ENCODE measurements at places on chromosomes 1 and 21.

GRCh38 chr1:214344897-214345296 lies 63.9 kb downstream of the SMYD2 start:
- no peak for DNase-seq

GRCh38 chr1:82778612-82779011 lies 977.9 kb downstream of the ADGRL2 start:
- DNase-seq: no peak

DNA sequence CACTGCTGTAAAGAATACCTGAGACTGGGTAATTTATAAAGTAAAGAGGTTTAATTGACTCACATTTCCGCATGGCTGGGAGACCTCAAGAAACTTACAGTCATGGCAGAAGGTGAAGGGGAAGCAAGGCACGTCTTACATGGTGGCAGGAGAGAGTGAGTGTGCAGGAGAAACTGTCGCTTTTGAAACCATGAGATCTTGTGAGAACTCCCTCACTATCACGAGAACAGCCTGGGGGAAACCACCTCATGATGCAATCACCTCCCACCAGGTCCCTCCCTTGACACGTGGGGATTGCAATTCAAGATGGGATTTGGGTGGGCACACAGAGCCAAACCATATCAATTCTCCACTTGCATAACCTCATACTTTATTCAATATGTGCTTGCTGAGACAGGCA lies 76.6 kb downstream of the GIPC2 start:
- DNase-seq: no peak

DNA sequence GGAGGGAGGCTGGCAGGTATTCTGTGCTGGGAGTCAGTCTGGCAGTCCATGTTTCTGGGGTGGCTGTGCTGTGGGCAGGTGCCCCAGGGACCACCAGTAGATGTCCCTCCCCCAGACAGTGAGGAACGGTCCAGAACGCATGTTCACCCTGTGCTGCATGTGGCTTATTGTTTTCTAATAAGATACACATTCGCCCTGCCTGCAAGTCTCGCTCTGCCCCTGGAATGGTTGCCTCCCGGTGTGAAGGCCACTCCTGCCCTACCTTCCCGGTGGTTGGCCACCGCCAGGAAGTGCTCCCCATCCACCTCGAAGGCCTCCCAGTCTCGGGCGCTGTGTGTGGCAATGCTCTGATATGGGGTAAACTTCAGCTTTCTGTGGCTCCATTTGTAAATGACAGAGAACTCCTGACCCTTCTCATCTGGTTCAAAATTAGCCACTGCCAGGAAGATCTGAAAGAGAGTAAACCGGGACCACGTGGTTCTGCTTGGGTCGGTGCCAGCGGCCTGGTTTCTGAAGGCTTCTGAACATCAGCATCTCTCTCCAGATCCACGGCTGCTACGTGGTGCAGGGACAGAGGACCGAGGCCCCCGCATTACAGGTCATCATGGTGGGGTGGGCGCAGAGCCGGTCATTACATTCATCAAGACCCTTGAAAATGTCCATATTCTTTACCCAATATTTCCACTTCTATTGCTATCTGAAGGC lies 14.5 kb downstream of the KRTAP10-1 start:
- DNase-seq: no peak

- no peak for DNase-seq
Measured at GRCh38 chr1:211326140-211326527, 499 bp upstream of the TRAF5 start.

- DNase-seq: no peak
Measured at GRCh38 chr1:29497395-29498125, 261.2 kb downstream of the PTPRU start.

DNA sequence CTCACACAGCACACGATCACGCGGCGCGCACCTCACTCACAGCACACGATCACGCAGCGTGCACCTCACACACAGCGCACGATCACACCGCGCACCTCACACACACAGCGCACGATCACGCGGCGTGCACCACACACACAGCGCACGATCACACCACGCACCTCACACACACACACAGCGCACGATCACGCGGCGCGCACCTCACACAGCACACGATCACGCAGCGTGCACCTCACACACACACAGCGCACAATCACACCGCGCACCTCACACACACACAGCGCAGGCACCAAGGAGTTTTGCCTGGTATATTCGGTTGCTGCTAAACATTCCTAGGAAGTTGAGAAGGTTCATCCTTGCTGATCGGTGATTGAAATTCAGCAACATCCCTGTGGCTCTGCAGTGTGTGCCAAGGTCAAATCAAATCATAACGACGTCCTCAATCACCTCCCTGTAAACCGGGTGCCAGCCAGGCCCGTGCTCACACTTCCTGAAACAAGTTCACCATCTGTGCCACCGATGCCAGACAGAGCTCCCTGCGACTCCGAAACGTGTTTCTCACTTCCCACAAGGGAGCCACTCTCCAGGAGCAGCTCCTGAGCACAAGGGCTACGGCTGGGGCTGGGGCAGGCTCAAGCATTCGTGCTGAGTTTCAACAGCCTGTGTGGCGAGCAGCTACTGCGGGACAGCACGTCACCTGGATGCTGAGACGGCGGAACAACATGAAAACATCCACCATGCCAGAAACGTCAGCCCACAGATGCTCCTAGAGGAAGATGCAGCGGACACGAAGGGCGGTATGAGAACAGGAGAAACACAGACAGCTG lies 30.2 kb downstream of the WDR4 start:
- no peak for DNase-seq

- no peak for DNase-seq
Measured at GRCh38 chr21:35206141-35207125, 157.3 kb upstream of the RUNX1 start.

- no peak for DNase-seq
Measured at GRCh38 chr1:59404796-59405195, 107.9 kb downstream of the FGGY start.

GRCh38 chr1:98480271-98480670 lies 181.2 kb upstream of the SNX7 start:
- DNase-seq: no peak

DNA sequence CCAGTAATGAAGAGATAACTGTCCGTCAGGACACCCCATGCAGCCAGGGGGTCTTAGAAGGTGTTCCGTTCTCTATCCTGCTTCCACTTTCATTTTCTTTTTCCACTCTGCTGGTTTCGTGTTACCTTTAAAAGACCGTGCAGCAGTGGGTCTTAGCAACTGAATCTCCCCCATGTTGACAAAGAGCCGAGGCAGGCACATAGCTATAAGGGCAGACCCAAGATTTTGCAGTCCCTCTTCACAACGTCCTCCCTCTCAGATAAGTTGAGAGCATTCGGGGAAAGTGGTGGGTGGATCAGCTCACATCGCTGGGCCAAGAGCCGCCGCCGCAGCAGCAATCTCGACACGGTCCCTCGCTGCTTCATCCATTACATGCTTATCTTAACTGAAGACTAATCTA lies 355.5 kb downstream of the LMO4 start:
- no peak for DNase-seq

DNA sequence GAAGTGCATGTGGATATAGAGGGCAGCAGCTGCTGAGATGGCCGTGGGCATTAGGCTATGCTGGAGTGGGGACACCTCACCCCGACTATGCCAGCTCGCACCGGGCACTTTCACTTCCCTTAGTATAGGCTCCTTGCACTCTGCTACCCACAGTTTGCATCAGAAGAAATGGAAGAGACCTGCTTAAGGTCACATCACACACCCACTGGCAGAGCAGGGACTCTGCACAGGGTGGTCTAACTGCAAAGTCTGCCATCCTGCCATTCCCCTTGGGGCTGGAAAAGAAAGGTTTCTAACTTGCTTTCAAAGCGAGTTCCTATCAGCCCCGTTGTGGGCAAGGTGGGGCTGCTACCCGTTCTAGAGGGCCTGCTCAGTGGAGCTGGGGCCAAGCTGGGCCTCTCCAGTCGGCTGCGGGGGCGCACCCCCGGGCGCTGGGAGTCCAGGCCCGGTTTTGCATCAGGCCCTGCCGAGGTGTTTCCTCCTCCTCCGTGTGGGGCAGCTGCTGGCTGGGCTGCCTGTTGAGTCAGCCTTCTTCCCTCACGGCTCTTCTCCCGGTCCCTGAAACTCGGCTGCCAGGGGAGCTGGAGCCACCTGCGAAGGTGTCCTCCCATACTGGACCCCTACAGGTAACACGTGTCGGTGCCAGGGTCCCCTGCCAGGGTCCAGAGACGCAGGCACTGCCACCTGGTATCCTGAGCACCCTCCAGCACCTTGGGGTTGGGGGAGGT lies at the start of gene SYTL1:
Gene SYTL1, plus strand, starts transcription at position 498 of the 728 bp plus-strand sequence. CDS start 3,313 bp downstream, outside the sequence.
- no peak for DNase-seq

- no peak for DNase-seq
Measured at GRCh38 chr1:198936371-198937083, 297.7 kb downstream of the PTPRC start.

DNA sequence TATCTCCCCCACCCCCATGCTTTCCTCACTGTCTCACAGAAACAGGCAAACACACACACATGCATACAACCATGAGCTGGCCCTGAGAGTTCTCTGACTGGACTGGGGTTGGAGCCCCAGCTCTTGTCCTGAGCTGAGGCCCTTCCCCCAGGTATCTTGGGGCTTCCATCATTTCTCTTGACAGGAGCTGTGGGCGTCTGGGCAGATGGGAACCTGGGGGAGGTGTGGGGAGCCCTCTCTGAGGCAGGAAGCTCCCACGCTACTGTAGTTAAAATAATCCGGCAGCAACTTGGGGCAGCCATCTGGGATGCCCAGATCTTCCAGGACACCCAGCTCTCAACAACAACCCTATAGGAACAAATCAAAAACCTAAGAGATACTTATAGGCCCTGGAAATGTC lies 2.7 kb upstream of the KIF21B start:
- no peak for DNase-seq

DNA sequence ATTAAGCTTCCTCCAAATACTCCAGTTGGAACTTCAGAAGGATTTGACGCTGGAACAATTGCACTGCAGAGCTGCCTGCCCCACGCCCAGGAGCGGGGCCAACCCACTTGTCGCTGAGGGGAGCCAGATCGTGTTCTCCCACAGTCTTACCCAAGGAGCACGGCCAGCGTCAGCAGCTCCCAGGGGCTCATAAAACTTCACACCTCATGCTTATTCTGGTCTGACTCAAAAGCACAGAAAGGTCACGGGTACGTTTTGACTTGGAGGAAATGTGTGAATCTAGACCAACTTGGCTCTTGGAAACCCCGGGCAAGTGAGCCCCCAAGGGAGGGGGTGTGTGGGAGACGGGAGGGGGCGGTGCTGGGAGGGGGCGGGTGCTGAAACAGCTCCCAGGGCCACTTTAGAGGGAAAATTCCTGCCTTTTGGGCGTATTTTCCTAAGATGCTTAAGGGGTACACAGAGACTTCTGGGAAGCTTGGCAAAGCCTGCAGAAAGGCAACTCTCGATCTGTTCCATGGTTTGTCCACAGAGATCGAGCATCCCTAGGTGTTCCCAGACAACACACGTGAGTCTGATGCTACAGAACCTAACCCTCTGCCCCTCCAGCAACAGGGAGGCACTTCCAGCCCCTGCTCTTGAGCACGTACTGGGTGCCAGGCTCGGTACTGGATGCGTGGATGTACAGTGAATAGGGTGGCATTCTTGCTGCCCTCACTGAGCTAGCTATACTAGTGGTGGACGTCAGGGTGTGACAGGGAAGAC lies 98.9 kb downstream of the DHRS3 start:
- DNase-seq: no peak

GRCh38 chr1:170704256-170704655 lies 40.3 kb downstream of the PRRX1 start:
- DNase-seq: no peak

DNA sequence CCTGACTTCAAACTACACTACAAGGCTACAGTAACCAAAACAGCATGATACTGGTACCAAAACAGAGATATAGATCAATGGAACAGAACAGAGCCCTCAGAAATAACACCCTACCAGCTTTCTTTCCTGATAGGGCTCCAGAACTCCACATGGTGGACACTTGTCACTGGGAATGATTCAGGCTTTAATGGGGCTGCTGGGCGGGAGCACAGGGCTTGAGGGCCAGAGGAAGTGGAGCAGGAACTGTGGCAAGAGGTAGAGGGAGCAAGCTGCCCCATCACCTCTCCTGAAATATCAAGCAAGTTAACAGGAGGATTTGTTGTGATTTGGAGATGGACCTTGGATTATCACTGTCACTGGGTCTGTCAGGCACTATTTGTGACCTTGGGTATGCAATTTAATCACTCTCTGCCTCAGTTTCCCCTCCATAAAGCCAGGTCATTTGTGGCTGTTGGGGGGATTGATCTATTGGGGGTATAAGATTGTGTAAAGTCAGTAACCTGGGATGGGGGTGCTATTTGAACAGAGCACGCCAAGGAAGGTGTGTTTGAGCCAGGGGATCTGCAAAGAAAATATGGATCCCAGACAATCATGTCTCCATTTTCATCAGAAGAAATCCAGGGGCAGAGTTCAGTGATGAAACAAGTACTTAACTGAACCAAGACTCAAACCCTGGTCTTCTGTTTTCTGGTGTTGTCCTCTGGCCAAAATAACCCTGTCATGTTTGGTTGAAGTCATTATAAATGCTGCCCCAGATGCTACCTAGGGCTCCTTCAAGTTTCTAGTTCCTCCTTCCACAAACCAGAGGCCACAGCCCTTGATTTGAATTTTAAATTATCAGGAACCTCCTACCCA lies 25.2 kb downstream of the ETS2 start:
- DNase-seq: no peak

GRCh38 chr1:16112596-16113555 lies 39.4 kb upstream of the FAM131C start:
- DNase-seq: no peak

- no peak for DNase-seq
Measured at GRCh38 chr21:16308269-16308668, 578.5 kb downstream of the USP25 start.

DNA sequence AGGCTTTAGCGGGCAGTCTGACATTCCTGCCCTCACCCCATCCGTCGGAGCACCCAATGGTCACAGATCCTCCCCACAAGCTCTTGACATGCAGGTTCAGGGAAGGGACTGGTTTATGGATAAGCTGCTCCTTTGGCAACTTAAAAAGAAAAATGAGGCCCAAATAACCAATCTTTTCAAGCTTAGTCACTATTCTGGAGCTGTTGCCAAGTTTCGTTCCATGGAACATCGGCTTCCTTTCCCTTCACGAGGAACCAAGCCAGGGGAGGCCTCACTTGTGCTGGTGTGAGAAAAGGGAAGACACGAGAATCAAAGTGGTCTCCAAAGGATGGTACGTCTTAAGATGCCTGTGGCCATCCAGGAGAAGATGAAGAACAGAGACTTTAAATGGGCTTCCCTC lies 46.1 kb upstream of the LPAR3 start:
- no peak for DNase-seq

- DNase-seq: no peak
Measured at GRCh38 chr1:104780470-104781078, 1030.9 kb downstream of the AMY1C start.

GRCh38 chr1:32144033-32144432 lies 35.4 kb upstream of the TXLNA start:
- DNase-seq: no peak

GRCh38 chr1:241551759-241552638 lies 19.8 kb downstream of the KMO start:
- no peak for DNase-seq
